Foreskin keratinocyte (primary cell): ENCODE measurements at places on chromosomes 7 and 10.

- no peak for DNase-seq
Observed at GRCh38 chr7:71443191-71443530, 311.2 kb downstream of the GALNT17 start.

DNA sequence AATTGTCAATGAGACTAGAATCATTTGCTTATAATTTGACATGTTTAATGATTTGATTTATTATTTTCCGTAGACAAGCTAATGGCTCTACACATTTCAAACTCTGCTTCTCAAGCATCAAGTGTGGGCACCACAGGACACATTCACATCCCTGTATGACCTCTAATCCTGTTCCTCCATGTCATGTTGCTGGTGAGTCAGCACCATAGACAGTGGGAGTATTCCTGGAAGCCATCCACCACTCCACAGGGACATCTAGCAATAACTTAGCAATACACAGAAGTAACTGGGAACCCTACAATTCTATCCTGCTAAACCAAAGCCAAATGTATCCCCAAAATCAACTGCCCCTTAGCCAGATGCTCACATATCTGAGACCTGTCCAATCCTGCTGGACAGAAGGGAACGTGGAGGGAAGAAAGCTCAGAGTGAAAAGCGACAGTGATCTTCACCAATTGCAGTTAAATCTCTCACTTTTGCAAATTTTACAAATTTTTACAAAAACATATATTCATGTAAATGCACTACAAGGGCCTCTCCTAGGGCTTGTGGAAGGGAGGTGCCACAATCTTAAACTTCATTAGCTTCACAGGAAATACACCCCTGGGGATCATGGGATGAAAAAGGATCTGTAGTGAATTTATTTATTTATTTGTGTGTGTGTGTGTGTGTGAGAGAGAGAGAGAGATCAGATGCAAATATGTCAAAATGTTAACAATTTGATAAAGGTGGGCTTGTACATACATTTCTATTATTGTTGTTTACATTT is 126.5 kb downstream of the GFRA1 start:
- no peak for DNase-seq

GRCh38 chr7:137606061-137606674 is 240.6 kb downstream of the DGKI start:
- no peak for DNase-seq

DNA sequence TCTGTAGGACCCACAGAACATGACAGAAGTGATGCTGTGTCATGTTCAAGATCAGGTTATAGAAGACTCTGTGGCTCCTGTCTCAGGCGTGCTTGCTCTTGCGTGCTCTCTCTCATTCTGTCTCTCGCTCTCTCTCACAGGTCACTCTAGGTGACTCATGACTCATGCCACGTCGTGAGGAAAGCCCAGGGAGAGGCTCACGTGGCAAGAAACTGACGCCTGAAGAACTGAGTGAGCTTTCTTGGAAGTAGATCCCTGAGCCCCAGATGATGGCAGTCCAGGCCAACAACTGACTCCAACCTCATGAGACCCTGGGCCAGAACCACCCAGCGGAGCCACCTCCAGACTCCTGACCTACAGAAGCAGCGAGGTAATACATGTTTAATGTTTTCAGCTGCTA is 103.3 kb downstream of the DNMBP start:
- peak; percentile 99 for DNase-seq

- peak; percentile 49 for DNase-seq
Observed at GRCh38 chr7:11328309-11328708, 354.6 kb downstream of the PHF14 start.

GRCh38 chr10:129901389-129902006 is 62.6 kb downstream of the EBF3 start:
- no peak for DNase-seq

- no peak for DNase-seq
Observed at GRCh38 chr7:113787106-113787505, 131.7 kb downstream of the PPP1R3A start.

- DNase-seq, result no peak
Observed at GRCh38 chr10:59719374-59719773, 9.7 kb upstream of the SLC16A9 start.

DNA sequence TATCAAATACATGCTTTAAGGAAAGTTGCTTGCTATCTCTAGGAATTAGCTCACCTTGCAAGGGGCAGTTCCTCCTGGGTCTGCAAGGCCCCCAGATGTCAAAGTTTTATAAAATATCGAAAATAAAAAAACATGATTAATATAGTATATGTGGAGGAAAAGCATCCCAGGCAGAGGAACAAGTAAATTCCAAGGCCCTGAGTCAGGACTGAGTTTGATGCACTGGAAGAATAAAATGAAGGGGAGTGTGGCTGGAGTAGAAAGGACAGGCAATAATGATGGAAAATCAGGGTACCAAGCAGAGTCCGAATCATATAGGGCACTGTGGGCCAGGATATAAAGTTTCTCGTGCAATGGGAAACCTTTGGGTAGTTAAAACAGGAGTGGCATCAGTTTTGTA is 112.4 kb upstream of the EEPD1 start:
- DNase-seq, result no peak

DNA sequence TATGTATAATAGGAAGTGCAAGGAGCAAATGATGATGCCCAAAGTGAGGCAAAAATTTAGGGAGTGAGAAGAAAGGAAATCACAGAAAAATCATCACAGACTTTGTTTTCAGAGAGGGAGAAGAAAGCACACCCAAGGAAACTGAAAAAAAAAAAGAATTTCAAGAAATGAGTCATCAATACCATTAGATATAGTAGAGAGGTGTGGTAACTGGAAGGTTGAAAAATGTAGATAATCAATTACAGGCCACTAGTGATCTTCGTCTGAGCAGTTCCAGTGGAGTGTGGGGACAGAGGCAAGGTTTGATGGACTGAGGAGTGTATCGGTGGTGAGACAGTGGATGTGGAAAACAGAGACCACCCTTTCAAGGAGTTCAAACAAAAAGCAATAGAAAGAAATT is 31.7 kb downstream of the ASB4 start:
- no peak for DNase-seq

DNA sequence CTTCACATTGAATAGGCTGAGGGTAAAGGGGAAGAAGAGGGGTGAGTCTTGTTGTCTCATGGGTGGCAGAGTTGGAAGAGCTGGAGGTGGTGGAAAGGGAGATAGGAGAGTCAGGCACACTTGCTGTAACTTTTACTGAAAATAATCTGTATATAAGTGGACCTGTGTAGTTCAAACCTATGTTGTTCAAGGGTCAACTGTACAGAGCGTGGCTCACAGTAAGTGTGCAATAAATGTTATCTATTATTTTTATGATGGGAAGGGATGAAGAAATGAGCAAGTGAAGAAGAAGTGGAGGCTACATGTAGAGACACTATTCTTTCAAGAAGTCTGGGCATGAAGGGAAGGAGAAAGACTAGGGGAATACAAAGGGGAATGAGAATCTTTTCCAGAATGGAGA is 71.5 kb upstream of the FAM133B start:
- no peak for DNase-seq

DNA sequence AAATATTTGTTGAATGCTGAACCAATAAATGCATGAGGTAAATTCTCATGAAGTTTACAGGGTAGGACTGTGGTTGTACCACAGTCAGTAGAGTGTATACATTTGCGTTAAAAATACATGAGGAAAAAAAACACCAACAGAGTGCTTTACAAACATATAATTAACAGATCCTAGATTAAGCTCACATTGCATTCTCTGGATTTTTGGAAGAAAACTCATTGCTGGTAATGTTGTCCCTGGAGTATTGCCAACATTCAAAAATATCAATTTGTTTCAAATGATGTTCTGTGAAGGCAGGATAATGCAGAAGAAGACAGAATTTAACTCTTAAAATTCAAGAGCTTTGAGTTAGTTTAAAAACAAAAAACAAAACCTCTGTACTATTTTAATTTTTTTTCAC is 95.5 kb downstream of the MBL2 start:
- DNase-seq, result no peak

DNA sequence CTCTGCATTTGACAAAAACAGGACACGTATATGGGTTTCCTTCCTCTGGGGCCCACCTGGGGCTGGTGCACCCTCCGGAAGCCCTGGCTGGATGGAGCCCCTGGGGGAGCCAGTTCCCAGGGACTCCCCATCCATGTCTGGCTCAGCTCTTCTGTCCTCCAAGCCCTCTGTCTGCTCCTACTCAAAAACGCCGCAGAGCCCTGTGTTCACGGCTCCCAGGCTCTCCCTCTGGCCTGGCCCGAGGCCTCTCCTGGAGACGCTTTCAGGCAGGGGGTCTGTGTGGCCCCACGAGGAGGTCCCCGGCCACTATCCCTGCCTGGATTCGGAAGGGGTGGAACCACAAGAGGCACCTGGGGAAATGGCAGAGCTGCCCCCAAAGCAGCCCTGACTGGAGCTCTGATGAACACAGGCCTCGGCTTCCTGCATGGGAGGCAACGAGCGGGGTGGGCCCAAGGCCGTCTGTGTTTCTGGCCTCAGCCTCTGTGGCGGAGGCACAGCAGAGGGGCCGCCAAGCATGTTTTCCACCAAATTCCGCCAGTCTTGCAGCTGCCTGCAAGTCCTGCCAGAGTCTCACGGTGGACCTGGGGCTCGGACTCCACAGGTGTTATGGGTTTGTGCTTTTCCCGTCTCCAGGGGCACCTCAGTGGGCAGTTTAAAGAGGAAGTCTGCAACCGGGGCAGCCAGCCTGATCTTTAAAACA is 22.6 kb upstream of the INPP5A start:
- DNase-seq, result no peak

DNA sequence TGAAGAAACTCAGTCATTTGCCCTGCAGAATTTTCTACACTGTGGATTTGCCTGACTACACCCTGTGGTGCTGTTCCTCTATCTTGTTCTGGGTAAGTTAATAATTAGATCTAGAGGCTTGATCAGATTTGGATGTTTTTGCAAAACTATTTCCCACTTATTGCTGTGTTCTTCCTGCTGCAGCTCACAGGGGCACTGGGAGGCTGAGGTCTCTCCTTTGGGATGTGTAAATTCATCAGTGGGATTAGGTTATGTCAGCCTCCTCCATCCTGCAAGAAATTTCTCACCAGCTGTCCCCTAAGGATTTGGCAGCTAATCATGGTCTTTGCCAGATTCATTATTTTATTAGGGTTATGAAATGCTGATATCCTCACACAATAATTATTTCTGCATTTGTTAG is 148.1 kb upstream of the ZNF32 start:
- DNase-seq, result no peak

- no peak for DNase-seq
Observed at GRCh38 chr10:24197263-24197662, 11.7 kb upstream of the KIAA1217 start.

DNA sequence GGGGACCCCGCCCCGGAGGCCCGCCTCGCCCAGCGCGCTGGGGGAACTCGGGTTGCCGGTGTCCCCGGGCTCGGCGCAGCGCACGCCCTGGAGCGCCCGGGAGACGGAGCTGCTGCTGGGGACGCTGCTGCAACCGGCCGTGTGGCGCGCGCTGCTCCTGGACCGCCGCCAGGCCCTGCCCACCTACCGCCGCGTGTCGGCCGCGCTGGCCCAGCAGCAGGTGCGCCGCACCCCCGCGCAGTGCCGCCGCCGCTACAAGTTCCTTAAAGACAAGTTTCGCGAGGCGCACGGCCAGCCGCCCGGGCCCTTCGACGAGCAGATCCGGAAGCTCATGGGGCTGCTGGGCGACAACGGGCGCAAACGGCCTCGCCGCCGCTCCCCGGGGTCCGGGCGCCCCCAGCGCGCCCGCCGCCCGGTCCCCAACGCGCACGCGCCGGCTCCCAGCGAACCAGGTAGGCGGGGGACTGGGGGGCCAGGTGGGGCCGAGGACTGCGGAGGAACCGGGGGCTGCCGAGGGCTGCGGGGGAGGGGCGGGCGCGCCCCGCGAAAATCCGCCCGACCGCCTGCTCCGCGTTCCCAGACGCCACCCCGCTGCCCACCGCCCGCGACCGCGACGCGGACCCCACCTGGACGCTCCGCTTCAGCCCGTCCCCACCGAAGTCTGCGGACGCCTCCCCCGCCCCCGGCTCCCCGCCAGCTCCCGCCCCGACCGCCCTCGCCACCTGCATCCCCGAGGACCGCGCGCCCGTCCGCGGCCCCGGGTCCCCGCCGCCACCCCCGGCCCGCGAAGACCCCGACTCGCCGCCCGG is 574 bp downstream of the UTF1 start:
- no peak for DNase-seq

- DNase-seq, result no peak
Observed at GRCh38 chr7:157886711-157887110, 549.9 kb downstream of the DNAJB6 start.

DNA sequence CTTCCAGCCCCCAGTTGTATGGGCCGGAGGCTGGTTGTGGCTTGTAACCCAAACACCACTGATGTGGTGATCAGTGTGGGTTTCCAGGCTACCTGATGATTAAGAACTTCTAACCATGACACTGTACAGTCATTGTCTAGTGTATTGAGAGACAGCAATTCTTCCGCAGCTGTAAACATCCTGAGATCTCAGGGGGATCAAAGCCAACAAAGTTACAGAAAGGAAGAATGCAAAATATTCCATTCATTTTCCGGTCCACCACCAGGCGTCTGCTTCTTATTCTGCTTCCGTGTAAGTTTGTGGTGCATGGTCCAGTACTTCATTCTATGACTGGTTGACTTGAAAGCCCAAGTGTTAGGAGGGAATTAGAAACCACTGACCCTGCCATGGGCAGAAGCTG is 10.3 kb upstream of the GLI3 start:
- no peak for DNase-seq

DNA sequence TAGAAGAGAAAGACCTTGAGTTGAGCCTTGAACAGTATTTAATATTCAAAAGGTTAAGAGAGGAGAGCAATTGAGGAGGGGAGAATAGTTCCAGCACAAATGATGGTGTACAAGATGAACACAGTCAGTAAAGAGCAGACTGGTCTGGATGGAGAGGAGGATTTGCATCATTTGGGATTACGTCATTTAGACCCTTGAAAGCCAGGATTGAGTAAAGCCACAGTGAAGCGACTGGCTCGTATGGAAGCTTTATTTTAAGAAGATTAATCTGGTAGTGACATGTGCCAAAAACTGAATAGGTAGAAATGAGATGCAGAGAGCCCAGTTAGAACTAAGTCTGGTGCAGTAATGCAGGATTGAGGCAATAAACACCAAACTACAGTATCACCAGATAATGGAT is 52.6 kb downstream of the TRUB1 start:
- DNase-seq, result no peak

DNA sequence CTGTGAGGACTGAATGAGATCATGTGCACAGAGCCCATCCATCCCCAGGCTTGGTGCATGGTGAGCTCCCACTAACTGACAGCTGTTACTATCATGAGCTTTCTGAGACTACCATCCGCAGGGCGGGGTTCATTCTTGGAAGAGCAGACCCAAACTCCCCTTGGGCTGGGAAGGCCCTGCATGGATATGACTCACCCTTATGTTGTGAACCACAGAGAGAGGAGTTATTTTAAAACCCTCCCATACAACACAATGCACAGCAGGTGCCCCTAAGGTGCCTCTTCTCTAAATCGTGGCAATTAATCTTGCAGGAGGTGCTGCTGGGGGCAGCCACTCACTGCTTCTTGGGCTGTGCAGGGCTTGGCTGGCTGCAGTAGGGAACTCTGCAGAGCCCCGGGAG is 219.1 kb downstream of the GFRA1 start:
- peak; percentile 17 for DNase-seq

DNA sequence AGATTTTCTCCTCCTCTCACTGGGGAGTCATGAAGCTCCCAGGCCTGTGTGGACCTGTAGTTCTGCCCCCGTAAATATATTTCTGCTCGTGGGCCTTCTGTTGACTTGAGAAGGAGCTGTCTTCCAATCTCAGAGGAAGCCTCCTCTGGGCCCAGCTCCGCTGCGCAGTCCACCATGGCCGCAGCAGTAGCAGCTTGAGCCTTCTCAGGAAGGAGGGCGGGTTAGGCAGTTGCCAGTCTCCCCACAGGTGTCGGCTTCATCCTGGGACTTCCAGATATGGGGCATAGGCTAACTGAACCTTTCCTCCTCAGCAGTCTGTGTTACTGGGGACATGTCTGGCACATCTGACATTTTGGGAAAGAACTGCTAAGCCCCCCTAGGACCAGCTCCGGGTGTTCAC is 62.9 kb upstream of the TRIM8 start:
- no peak for DNase-seq
